Activated effector memory CD4-positive, alpha-beta T cell treated with anti-CD3 and anti-CD28 coated beads, Interleukin-2, amount 50 U/mL, for 16 hours (primary cell): ENCODE measurements at places on chromosomes 4 and X.
A peak's percentile ranks its signal among the peaks of the same experiment; 100 is the strongest.

- no peak for DNase-seq
Measured at GRCh38 chr4:131974730-131975129, 1174.4 kb upstream of the PCDH10 start.

- DNase-seq, result no peak
Measured at GRCh38 chr4:85244638-85245037, 230.3 kb upstream of the ARHGAP24 start.

DNA sequence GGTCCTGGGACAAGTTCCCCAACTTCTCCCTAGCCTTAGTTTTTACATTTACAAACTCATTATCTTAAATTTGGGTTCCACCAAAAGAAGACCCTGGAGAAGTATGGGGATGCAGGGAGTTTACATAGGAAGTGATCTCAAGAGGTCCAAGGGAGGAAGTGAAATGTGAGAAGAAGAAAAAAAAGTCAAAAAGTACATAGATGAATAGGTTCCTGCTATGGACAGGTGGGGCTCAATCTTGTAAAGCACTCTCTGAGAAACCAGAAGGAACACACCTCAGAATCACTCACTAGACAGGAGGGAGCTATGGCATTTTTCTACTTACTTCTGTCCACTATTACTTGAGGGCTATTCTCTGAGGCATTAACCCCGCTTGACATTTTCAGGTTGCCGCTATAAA is 56.6 kb downstream of the ARHGAP6 start:
- no peak for DNase-seq

DNA sequence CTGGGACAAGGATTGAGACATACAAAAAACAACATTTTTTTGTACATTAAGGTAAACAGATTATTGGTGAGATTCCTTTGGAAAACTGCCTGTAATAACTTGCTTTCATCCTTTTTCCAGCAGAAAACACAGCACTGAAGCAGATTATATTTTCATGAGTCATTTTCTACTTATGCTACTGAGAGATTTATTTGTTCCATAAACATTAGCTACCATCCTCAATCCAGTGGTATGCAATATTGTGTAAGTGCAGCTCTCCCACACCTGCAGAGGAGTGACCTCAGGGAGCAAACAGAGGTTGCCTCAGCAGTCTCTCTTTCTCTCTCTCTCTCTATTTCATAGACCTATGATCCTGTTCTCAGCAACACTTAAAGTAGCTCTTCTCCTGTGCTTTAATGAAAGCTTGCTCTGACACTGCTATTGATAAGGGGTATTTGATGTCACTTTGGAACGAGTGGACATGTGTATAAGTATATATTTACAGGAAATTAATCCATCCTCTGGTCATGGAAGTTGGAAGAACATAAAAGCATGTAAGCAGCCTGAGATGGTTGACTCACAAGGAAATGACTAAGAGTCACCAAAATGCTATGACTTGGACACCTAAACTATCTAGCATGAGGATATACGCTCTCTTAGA is 163.7 kb upstream of the SPANXC start:
- no peak for DNase-seq

DNA sequence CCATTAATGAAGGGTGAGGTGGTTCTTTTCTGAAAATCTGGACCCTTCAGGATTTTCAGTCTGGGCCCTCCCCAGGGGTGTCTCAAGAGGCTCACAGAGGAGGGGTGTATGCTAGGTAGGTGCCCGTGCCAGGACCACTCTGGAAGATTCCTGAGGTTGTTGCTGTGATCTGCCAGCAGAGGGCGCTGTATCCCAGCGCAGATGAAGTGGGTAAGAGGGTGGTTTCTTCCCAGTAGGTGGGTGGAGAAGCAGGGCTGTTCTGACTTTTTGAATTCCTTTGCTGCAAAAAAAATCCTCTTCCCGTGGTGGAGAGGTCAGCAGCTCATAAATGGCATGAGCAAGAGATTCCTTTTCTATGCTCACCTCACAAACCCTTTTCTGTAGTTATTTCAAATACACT is 51.1 kb downstream of the SCML1 start:
- peak; percentile 74 for DNase-seq

DNA sequence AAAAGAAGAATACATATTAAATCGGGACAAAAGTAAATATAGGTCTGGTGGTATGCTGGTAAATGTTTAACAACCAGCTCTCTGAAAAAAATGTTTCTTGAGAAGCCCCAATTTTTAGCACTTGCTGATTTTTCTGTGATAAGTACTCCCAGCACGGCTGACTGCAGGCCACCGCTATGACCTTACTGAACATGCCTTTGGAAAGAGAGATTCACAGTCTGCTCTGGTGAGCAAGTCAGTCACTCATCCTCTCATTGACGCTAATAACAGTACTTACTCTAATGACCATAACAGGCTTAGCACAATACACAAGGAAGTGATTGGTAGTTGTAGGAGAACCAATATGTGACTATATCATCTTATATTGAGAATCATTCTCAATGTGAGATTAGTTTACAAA is 98.9 kb upstream of the BLTP1 start:
- DNase-seq, result no peak

DNA sequence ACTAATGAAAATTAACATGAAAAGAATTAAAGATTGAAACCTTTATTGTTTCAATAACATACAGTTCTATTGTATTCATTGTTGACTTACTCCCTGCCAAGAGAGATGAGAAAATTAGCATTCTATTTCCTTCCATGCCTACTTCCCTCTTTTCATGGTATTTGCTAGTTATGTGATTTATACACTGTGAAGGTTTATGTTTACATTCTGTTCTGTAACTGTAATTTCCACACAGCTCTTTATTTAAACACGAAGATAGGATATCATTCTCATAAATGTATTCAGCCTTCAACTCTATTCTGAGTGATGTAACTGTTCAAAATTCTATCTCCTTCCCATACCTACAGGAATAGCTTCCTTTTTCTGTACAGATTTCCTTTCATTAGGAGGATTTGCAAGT is 6.6 kb downstream of the CCDC110 start:
- DNase-seq, result no peak

DNA sequence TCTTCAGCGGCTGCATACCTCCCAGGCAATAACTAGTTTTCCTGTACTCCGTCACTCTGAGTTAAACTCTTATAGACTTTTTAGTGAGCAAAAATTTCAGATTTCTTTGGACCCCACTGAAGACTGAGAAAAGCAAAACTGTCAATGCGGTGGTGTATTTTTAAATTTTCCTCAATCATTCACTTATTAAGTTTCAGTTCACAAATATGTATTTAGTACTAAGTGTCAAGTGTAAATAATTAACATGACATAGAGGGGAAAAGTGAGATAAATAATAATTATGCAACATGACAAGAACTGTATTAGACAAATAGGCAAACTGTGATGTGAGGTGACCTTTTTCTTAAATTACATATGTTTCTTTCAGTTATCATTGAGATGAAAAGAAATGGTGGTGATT is 124.4 kb downstream of the NAF1 start:
- DNase-seq, result no peak

- DNase-seq, result no peak
Measured at GRCh38 chr4:114383721-114384120, 214.9 kb upstream of the UGT8 start.

GRCh38 chrX:93591398-93591797 is 82.0 kb downstream of the NAP1L3 start:
- DNase-seq, result no peak

GRCh38 chr4:7017446-7018048 is 25.6 kb upstream of the TADA2B start:
- DNase-seq, result no peak

DNA sequence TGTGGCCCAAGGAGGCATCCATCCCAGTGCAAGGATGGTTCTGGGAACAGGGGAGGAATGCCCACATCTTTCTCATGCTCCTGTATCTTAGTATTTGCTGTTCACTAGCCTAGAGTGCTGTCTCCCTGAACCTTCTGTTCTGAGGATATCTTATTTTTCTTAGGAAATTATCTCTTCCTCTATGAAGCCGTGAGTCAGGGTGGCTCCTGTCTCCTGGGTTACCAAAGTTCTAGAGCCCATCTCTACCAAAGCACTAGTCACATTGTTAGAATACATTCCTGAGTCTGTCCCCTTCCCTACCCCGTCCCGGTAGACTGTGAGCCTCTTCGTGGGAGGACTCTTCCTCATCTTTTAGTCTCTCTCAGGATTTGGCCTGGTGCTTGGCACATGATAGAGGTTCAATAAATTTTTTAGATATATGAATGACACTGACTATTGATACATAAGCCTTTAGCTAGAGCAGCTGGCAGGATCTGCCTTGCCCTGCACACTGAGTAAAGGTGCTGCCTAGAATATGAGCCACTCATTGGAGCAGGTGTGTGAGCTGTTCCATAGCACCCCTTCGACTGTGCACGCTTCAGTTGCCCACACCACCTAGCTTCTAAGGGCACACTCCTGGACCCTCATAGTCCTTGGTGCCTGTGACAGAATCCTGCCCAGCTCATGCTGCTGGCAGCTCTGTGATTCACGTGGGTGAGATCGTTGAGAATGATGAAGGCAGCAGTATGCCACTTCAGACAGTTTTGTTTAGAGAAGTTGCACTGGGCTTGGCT is 13.3 kb downstream of the CXCR3 start:
- DNase-seq, result no peak

DNA sequence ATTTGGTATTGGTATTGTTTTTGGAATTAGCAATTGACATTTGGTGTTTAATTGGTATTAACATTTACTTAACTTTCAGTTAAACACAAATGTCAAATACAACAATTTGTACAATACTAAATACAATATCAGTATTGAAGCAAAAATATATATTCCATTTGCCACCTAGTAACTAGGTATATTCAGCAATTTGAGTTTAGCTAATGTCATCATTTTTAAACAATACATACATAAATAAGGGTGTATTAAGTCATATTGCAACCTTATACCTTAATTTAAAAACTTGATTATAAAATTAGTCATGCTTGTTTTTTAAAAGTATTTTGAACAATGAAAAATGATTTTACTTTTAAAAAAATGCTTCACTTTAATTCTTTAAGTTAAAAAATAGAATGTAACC is 53.3 kb downstream of the FBXO8 start:
- no peak for DNase-seq

- no peak for DNase-seq
Measured at GRCh38 chrX:21659320-21659719, 1.2 kb upstream of the KLHL34 start.

GRCh38 chrX:47595716-47596251 is 13.5 kb downstream of the TIMP1 start:
- no peak for DNase-seq

DNA sequence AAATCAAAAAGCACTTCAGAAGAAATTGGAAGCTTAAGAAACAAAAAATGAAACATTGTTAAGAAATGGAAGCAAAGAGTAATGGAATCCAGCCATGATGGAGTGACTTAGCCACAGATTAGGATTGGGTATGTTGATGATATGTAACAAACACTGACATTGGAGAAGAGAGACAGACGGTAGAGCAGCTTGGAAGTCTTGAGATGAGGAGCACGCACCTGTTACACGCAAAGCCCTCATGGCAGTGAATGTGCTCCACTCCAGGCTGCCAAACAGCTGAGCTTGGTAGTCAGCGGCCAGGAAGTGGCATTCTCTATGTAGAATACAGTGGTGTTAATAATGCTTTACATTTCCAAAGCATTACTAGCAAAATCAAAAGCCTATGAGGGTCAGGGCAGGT is 56.9 kb upstream of the GPRIN3 start:
- DNase-seq, result no peak

GRCh38 chr4:163110442-163110841 is 56.2 kb downstream of the NAF1 start:
- no peak for DNase-seq

DNA sequence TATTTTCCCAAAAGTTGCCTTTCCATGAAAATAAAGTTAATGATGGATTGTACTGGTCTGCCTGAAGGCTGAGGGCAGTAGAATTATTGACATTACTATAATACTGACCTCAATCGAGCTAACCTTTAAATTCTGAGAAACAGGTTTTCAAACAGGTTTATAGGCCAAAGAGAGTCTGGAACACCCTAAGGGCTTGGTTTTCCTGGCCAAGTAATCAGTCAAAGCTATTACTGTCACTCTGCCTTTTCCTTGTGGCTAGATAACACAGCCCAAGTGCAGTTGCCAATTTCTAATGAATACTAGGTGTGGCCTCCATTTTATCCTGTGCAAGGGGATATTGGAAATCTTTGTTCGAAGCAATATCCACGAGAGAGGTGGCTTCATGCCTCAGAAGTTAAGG is 75.2 kb downstream of the INTS12 start:
- no peak for DNase-seq

DNA sequence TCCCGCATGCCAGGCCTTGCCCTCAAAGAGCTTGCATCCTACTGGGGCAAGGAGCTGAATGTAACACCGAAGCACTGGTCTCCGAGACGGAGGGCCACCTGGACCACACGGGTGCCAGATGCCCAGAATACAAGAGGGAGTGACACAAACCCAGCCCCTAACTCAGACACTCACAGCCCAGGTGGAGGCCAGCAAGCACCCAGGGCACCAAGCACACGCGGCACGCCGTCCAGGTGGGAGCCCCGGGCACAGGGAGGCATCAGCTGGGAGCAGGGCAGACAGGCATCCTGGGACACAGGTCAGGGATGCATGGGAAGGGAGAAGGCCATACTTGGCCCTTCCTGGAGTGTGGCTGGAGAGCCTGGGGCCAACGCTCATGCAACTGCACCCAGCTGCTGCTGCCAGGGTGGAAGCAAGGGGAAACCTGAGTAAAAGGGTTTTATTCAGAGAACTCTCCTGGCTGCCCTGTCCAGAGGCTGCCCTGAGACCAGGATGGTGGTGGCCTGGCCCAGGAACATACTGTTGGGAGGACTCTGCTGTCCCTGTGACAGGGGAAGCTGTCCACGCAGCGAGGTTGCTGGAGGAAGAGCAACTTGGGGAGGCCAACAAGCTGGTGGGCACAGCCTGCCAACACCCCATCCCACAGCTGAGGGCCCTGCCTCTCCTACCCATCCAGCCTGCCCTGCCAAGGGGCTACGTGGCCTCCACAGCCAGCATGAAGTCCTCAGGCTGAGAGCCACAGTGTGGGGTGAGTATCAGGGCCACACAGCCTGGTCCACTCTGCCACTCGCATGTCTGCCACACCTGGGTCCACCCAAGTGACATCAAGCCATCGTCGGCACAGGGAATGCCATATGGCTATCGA is 22.2 kb upstream of the PPP2R2C start:
- peak; percentile 24 for DNase-seq

DNA sequence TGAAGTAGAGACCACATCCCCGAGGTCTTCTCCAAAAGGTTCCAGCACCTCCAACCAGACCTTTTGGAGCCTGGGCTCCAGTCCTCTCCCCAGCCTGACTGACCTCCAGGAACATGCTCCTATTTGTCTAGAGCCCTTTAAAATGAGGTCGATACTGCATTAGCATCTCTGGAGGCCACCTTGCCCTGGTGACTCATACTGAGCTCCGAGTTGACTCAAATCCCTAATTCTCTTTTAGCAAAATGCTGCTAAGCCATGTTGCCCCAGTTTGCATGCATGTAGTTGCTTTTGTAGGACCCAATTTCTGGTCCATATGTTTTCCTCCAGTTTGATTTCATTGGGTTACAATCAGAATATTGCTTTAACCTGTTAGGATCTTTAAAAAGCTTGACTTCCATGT is 43.5 kb upstream of the CITED1 start:
- DNase-seq, result no peak

DNA sequence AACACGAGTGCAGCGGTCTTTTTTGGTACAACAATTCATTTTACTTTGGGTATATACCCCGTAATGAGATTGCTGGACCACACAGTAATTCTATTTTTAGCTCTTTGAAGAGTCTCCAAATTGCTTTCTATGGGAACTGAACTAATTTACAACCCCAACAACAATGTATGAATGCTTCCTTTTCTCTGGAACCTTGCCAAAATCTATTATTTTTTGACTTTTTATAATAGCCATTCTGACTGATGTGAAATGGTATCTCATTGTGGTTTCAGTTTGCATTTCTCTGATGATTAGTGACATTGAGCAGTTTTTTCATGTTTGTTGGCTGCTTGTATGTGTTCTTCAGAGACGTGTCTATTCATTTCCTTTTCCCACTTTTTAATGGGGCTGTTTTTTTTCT is 240.8 kb downstream of the STK32B start:
- no peak for DNase-seq
